Smooth muscle cell of the pulmonary artery (primary cell): ENCODE measurements at places on chromosomes 6 and 20. TPM values are rescaled to one million over a fixed set of nuclear protein-coding genes. Genes with fewer than 3 reads are reported as not detected.

ECT2L gene
- total RNA-seq: 0.07 TPM in 1 of 2 replicates, not detected in the other

SIRPB1 gene
- total RNA-seq: 1.3 TPM in 1 of 2 replicates, not detected in the other

SLC17A3 gene
- not detected in 2 replicates for total RNA-seq

C20orf141 gene
- total RNA-seq: not detected in 2 replicates

TSPO2 gene
- not detected in 2 replicates for total RNA-seq

ZSCAN26 gene
- total RNA-seq: 16.4 and 17.9 TPM in 2 replicates

MAP3K7 gene
- total RNA-seq: 33.8 and 36.6 TPM in 2 replicates

FKBP1C gene
- total RNA-seq: 0.20 and 2.9 TPM in 2 replicates

CARMIL1 gene
- total RNA-seq: 9.7 and 30.0 TPM in 2 replicates

EPHA7 gene
- total RNA-seq: 0.07 and 0.26 TPM in 2 replicates

KHDC1L gene
- not detected in 2 replicates for total RNA-seq

SLC22A16 gene
- total RNA-seq: not detected in 2 replicates

STMND1 gene
- not detected in 2 replicates for total RNA-seq
